Cortex of kidney (tissue), 1 donor: ENCODE measurements at places on chromosomes 7 and 10.

DNA sequence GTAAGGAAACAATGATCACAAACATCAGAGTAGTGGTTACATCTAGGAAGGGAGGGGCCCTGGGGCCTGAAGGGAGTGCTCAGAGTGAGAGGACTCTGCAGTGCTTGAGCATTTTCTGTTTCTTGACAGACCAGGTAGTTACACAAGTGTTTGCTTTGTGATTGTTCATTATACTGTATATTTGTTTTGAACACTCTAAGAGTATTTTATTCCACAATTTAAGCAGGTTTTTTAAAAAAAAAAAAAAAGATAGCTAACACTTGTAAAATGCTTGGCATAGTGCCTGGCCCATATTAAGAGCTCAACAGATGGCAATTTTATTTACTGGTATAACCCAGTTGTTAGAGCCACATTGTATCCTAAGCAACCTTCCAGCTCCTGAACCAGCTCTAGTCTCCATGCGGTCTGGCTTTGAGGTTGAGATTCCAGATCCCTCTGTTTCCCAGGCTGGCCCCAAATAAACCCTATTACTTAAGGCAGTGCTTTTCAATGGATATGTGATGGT, 20.1 kb upstream of the ATXN7L1 start:
- DNase-seq, result no peak

DNA sequence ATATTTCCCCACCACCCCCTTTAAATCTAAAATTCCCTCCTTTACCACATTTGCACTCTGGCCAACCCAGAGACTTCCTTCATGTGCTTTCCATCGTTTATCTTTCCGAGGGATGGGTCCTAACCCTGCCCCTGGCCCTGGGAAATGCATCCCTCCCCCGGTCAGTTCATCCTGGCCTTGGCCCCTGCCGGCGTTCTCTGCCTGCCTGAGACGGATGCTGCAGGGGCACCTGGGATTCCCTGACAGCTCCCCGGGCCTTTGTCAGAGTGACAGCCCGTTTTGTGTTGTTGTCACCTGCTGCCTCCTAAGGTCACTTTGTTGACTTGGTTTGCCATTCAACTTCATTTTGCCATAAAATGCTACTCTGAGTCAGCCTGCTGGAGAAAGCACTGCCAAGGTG, 34.8 kb upstream of the PITRM1 start:
- no peak for DNase-seq

GRCh38 chr10:17766731-17767130, 14.7 kb downstream of the TMEM236 start:
- DNase-seq, result no peak

GRCh38 chr7:47451851-47452205, 130.1 kb downstream of the TNS3 start:
- DNase-seq, result no peak

DNA sequence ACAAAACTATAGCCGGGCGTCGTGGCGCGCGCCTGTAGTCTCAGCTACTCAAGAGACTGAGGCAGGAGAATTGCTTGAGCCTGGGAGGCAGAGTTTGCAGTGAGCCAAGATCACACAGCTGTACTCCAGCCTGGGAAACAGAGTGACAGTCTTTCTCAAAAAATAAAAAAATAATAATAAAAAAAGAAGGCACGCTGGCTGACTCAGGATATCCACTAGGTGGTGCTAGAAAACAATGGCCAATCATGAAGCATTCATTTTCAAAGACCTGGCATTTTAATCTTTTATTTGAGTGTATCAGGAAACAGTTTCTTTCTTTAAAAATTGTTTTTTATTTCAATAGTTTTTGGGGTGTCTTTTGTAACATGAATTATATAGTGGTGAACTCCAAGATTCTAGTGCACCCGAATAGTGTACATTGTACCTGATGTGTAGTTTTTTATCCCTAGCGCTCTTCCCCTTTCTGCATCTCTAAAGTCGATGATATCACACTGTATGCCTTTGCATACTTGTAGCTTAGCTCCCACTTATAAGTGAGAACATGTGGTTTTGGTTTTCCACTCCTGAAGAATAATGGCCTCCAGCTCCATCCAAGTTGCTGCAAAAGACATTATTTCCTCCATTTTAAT, 88.6 kb downstream of the LYZL1 start:
- DNase-seq, result no peak

DNA sequence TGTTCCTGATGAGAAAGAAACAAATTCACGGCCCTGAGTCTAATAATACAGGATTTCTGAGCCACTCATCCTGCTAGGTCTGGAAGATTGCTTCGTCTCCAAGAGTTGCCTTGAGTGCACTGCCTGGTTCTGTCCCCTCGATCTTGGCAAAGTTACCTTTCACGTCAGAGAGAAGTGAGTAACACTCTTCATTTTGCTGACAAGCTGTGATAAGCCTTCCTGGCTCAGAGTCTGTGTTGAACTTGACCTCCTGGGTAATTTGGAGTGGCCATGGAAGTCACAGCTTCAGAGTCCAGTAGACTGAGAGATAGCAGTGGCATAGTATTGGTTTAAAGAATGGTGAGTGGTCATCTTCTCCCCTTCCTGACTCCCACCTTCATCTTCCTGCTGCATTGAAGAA, 64.7 kb upstream of the LRGUK start:
- DNase-seq, result no peak

- no peak for DNase-seq
Observed at GRCh38 chr10:12340371-12340770, 9.0 kb upstream of the CAMK1D start.

GRCh38 chr10:43208147-43209073, 58.5 kb downstream of the RASGEF1A start:
- no peak for DNase-seq

GRCh38 chr10:15035385-15036301, 8.1 kb upstream of the OLAH start:
- DNase-seq, result no peak

DNA sequence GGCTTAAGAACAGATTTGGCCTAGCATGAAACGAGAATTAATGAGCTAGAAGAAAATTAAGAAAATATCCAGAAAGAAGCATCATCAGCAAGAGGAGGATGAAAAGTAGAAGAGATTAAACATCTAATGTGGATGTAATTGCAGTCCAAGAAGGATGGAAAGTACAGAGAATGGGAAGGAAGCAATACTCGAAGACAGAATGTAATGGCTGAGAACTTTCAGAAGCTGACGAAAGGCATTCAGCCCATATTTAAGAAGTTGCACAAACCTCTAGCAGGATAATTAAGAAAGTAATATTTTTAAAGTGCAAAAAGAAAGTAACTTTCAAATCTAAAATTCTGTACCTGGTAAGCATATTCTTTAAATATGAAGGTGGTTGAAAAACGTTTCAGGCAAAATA, 60.7 kb downstream of the TRIM24 start:
- DNase-seq, result no peak

- no peak for DNase-seq
Observed at GRCh38 chr10:71028066-71028465, 139.7 kb upstream of the PCBD1 start.
